Muscle of back (tissue), 13 donors: ENCODE measurements at places on chromosomes 13 and 19. TPM values are rescaled to one million over a fixed set of nuclear protein-coding genes. Genes with fewer than 3 reads are reported as not detected.

Gene AMH
- polyA plus RNA-seq, result 3.2 TPM

Gene LRP3
- 20.5 TPM for polyA plus RNA-seq

Gene NLRP9
- polyA plus RNA-seq, result not detected

Gene CEACAM21
- polyA plus RNA-seq, result 1.4 TPM

DNA sequence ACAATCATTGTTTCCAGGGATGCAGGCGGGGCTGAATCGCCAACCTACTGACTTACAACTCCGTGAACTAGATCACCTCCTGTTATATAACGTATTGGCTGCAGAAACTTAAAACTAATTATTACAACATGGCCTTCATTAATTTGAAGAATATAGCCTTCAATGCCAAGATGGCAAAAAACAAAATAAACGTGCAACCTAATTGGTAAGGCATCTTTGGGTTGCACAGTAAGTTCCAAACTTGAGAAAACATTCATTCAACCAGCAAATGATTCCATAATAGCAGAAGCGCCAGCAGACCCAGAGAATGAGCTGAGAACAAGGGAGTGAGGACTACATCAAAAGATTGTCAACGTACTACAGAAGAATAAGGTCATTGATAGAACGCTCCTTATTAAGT lies 39.8 kb downstream of the DACH1 start:
- no peak for DNase-seq

- DNase-seq, result no peak
Observed at GRCh38 chr13:111485491-111486250, 165.2 kb downstream of the TEX29 start.

DNA sequence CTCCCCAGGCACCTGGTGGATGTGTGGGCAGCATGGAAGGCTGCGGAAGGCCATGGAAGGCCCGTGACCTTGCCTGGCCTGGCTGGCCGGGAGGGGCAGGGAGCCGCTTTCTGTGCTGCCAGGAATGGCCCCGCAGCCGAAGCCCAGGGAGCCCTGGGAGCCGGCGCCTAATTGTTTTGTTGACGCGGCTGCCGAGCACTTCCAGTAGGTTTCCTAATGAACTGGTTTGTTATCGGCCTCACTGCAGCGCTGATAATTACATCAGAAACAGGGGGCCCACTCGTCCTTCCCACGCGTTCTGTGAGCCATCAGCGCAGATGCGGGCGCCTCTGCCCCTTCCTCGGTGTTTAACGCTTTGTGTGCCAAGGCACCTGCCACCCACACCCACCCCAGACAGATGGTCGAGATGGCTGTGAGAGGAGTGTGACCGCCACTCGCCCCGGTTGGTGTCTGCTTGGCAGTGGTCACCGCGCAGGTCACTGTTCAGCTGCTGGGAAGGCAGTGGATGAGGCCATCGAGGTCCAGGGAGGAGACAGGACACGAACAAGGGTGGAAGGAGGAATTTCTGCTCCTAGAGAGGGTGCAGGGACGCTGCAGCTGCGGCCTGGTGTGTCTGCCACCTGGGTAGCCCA lies 124.5 kb downstream of the KDM4B start:
- peak; percentile 28 for DNase-seq

DNA sequence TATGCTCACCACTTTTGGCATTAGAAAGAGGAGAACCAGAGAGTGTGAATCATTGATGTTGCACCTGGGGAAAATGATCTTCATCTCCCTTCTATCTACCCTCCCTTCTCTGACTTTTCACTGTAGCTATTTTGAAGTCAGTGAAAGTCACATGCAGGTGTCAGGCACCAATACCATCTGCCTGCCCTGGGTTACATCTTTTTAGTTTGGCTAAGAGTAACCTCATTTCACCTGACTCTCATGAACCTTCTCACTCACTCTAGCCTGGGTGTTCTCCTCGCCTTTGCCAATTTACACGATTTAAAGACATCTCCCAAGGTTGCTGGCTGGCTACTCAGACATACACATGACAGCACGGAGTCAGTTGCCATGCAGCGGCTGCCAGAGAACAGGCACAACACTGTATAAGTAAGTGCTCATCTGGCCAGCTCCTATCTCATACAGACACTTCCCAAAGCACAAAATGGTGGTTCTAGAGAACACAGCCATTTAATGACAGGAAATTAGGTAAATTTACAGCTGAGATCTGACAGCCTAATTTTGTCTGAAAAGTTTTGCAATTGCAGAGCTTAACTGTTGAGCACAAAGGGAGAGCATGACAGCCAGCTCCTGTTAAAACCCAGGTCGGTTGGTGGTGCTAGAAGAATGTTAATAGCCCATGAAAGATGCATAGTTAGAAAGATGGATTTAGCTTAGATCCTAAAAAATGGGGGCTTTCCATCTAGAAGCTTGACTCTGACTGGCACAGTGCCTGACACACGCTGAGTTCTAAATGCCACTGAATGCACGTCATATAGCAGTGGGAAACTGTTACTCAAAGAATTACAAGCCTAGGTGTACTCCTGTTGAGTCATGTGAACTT lies 32.5 kb downstream of the LCP1 start:
- DNase-seq, result no peak

DNA sequence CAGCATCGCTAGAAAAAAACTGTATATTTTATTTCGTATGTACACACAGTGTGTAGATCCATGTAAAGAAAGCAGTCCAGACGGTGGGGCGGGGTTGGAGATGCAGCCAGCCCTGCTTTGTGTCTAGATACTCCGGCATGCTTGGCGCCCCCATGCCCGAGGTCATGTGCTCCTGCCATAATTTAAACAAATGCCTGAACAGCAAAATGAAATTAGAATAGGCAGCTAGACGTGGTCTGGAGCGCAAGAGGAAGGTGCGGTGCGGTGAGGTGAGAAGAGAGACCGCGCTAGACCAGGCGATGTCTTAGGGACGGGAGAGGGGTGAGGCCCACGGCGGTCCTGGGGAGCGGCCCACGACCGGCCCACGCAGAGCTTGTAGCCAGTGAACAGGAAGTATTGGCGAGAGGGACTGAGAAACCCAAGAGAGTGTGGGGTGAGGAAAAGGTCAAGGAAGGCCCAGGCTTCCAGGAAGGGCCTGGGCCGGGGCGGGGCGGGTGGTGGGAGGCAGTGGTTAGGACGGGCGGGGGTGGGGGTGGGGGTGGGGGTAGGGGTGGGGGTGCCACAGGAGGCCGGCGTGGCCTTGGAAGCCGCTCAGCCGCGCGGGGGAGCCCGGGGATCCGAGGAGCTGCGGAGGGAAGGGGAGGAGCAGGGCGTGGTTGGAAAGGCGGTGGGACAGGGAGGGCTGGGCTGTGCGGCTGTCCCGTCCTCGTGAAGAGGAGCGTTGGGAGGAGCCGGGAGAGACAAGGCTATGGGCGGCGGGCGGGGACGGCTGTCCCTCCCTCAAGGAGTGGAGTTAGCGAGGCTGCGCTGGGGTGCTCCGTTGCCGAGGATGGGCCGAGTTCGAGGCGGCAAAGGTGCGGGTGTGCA lies 254.7 kb upstream of the SGCG start:
- peak; percentile 90 for DNase-seq

DNA sequence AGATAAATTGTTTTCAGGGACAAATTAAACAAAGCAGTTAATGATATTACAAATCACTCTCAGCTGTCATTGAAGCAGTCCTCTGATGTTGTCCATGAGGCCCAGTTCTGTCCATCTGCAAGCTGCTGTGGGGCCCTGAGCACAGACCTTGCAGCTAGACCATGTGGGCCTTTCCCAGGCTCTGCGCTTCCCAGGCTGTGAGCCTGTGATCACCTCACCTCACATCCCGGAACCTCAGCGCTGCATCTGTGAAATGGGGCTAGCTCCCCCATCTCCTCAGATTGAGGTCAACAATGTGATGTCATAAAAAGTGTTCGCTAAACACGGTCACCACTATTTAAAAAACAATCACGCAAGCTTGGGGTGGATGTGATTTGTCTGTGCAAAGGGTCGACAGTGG lies 51.9 kb upstream of the UQCRFS1 start:
- DNase-seq, result no peak

- DNase-seq, result no peak
Observed at GRCh38 chr13:93848247-93848646, 621.6 kb downstream of the GPC6 start.

DNA sequence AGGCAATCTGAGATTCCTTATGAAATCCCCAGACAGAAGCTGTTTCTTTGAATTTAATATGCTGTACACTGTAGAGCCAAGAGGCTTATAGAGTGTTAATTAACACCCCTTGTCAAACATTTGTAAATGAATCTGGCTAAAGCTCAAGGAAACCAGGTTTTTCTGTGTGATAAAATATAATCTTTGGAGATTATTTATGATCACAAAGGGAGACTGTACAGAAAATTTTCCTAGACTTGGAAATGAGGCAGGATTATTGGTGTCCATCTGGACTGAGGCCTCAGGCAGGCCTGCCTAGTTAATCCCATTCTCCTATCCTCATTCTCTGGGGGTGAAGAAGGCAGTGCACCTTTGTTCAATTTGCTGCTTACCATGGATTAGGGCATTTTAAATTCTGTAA lies 17.8 kb downstream of the KL start:
- no peak for DNase-seq

- no peak for DNase-seq
Observed at GRCh38 chr13:24625331-24625731, 54.9 kb upstream of the ATP12A start.

DNA sequence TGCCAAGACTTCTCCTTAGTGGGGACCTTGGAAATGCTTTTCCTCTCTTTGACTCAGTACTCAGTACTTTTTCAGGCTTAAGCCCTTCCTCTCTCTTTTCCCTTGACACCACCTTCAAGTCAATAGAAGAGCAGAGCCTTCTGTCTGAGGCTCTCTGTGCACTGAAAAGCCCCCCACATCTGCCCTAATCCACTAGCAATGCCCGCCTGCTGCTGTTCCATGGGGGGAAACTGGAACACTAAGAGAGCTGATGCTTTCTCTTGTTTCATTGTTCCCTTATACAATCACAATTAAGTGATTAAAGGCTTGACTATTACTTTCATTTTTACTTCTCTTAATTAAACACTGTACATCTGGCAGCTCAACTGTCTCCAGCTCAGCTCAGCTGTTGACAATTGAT lies 254.5 kb downstream of the SLITRK6 start:
- no peak for DNase-seq

DNA sequence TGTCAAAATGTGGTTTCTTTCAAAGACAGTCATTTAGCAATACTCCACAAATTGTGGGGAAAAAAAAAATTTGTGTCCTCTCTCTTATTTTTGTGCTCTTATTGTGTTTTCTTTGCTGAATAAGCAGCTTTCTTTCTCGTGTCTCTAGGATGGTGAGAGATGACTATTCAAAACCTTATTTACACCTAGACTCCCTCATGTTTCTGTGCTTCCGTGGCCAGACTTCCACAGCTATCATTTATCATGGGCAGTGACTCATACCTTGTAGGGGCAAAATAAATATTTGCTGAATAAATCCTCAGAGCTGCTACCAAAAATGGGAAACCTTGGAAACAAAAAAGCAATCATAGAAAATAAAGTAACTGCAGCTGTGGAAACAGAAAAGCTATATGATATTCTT lies 204.9 kb upstream of the MIR17HG start:
- no peak for DNase-seq
